Natural killer cell (primary cell): ENCODE measurements at places on chromosomes 5 and 9.
A peak's percentile ranks its signal among the peaks of the same experiment; 100 is the strongest.

DNA sequence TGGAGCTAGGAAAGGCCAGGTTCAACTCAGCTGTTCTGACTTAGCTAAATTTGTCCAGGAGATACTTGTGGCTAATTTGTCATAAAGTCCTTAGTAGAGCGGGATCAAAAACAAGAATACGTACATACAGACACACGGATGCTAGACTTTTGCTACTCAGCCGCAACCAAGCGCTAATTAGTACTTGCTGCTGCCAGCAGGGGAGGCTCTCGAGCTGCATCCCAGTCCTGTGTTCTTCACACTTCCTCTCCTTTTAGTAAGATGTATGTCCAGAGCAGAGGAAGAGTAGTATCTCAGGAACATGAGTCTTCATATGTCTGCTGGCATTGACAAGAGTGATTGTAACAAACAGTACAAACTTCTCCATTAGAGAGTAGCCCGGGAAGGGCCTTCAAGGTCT, 58.3 kb downstream of the CYFIP2 start:
- H3K4me1 ChIP-seq = no peaks in the 10 kb centered on the region
- no peak overlapping the region for H3K27ac ChIP-seq
- no peaks in the 10 kb centered on the region for H3K27me3 ChIP-seq
- peak; percentile 31 for DNase-seq

GRCh38 chr5:148166550-148167283, 1.6 kb upstream of the SPINK14 start:
- H3K27me3 ChIP-seq = no peaks in the 10 kb centered on the region
- no peak for DNase-seq
- H3K4me3 ChIP-seq = no peak overlapping the region
- H3K27ac ChIP-seq = no peak overlapping the region

GRCh38 chr5:136453199-136453598, 87.9 kb upstream of the TRPC7 start:
- H3K4me1 ChIP-seq = no peaks in the 10 kb centered on the region
- H3K4me3 ChIP-seq = no peak overlapping the region
- no peak for DNase-seq

DNA sequence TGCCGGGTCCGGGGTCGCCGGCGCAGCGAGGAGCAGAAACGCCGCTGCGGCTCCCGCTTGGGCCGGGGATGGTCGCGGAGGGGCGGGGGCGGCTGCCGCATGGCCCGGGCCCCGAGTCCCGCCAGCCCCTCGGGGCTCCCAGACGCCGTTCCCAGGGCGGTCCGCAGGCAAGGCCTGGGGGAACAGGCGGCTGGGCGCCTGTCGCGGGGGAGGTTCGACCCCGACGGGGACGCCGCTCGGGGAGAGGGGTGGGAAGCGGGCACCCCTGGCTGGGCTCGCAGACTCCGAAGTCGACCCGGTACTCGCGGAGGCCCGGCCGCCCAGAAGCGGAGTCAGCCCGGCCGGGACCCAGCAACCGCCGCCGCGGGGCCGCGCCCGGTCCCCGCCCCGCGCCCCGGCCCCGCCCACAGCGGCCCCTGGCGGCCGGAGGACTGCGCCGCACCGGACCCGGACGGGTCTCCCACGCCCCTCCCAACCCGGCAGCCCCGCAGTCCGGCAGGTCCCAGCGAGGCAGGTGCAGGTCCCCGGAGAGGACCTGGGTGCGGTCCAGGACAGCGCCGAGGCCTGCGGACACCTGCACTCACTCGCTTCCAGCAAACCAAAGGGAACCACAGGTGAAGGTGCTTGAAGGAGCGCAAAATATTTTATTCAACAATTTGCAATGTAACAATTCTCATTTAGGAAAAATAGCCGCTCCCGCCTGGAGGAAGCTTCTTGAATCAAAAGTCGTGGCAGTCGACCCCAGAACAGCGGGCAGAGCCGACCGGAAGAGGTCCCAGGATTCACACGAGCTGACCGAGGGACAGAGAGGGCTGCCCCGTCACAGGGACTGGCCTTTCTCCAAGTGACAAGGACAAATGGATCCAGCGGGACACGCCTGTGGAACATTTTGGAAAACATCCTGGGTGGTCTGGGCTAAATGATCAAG, at the start of gene INPP5E:
Gene INPP5E, minus strand, starts transcription at position 365 of the 928 bp plus-strand sequence. CDS start 426 bp downstream, outside the sequence.
- no peaks in the 10 kb centered on the region for H3K27me3 ChIP-seq
- H3K27ac ChIP-seq = no peak within 1 kb of the TSS
- H3K4me3 ChIP-seq = peak within 1 kb of the TSS; percentile 56
- H3K36me3 ChIP-seq = peaks cover 30% of the 10 kb centered on the region
- peaks cover 29% of the 10 kb centered on the region for H3K4me1 ChIP-seq

GRCh38 chr9:6449645-6450044, 36.6 kb downstream of the UHRF2 start:
- no peaks in the 10 kb centered on the region for H3K27me3 ChIP-seq
- H3K27ac ChIP-seq = no peak overlapping the region
- H3K4me3 ChIP-seq = no peak overlapping the region
- H3K36me3 ChIP-seq = no peaks in the 10 kb centered on the region
- H3K4me1 ChIP-seq = peaks cover 2% of the 10 kb centered on the region
- DNase-seq = no peak

GRCh38 chr5:113002423-113002822, 25.8 kb downstream of the DCP2 start:
- H3K27ac ChIP-seq = no peak overlapping the region
- peaks cover 50% of the 10 kb centered on the region for H3K36me3 ChIP-seq
- no peaks in the 10 kb centered on the region for H3K27me3 ChIP-seq
- H3K4me3 ChIP-seq = no peak overlapping the region
- H3K4me1 ChIP-seq = no peaks in the 10 kb centered on the region
